Thyroid gland (tissue), 4 donors: ENCODE measurements at places on chromosomes 6 and 20.
A peak's percentile ranks its signal among the peaks of the same experiment; 100 is the strongest.

DNA sequence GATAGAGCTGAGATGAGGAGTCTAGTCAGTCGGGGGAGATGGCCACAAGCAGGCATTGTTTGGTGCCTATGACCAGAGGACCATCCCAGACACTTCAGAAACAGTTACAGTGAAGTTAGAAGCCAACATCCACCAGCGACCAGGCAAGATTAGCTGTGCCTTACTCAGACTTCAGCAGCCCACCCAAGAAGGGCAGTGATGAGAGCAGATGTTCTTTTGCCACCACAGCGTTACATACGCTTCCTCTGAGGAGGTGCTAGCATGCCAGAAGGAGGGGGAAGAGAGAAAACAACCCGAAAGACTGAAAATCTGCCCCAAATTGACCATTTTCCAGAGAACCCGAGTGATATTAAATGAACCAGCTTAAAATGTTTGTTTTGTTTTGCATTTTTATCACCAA, 186.8 kb downstream of the PRL start:
- H3K27me3 ChIP-seq: no peaks in the 10 kb centered on the region
- H3K4me1 ChIP-seq: peaks cover 13% of the 10 kb centered on the region
- no peak overlapping the region for H3K27ac ChIP-seq
- H3K36me3 ChIP-seq: no peaks in the 10 kb centered on the region
- no peak for DNase-seq

DNA sequence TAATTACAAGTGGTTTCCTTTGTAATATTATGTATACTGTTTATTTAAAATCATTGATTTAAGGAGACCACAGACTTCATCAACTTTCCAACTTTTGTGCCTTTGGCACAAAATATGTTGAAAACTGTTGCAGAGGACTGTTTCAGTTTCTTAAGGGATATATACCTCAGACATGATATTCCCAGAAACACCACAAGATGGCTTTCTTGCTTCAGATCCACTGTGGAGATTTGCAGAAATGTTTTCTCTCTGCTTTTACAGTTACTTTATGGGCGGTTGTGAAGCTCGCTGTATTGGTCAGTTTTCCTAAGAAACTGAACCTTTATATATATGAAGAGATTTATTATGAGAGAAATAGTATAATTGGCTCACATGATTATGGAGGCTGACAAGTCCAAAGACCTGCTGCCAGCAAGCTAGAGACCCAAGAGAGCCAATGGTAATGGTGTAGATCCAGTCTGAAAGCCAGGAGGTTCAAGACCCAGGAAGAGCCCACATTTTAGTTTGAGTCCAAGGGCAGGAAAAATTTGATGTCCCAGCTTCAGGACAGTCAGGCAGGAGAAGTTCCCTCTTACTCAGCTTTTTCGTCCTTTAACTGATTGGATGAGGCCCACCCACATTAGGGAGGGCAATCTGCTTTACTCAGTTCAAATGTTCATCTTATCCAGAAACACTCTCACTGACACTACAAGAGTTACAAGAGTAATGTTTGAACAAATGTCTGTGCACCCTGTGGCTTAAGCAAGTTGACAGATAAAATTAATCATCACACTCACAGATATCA, 12.8 kb downstream of the ME1 start:
- H3K36me3 ChIP-seq: no peaks in the 10 kb centered on the region
- no peak for DNase-seq
- no peak overlapping the region for H3K4me3 ChIP-seq

- no peaks in the 10 kb centered on the region for H3K27me3 ChIP-seq
- no peak for DNase-seq
- no peaks in the 10 kb centered on the region for H3K4me1 ChIP-seq
- no peaks in the 10 kb centered on the region for H3K36me3 ChIP-seq
- no peak overlapping the region for H3K4me3 ChIP-seq
- H3K27ac ChIP-seq: no peak overlapping the region
Observed at GRCh38 chr6:46201702-46202101, 30.9 kb upstream of the ENPP5 start.

GRCh38 chr6:84350397-84350796, 123.0 kb upstream of the CEP162 start:
- H3K27ac ChIP-seq: no peak overlapping the region
- H3K4me3 ChIP-seq: no peak overlapping the region
- no peaks in the 10 kb centered on the region for H3K4me1 ChIP-seq
- no peaks in the 10 kb centered on the region for H3K27me3 ChIP-seq
- H3K36me3 ChIP-seq: no peaks in the 10 kb centered on the region

DNA sequence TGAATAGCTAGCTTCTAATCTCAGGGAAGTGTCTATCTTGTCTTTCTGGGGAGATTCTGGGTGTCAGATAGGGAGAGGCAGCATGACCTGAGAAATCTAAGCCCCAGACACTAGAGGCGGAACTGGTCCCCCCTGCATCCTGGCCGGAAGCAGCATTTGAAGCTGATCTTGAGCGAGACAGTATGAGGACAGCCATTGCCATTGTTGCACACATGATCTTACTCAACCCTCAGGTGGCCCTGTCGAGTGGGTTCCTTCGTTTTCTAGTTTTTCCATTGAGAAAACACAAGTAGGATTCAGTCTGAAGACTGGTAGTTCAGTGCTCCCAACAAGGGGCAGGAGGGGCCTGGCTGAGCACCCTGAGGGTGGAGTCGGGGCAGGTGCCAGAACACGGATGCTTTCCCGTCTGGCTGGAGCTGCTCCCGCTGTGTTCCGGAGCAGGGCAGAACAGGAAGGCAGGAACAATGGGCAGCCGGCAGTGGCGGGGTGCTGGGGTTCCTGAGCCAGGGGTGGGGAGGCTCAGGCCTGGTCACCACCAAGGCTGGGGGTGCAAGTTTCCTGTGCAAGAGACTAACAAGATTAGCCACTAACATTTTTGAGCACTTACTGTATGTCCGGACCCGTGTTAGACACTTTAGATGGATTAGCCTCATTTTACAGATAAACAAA, 7.9 kb upstream of the SDCBP2 start:
- peak overlapping the region; percentile 65 for H3K27ac ChIP-seq
- H3K4me1 ChIP-seq: peaks cover 15% of the 10 kb centered on the region
- H3K27me3 ChIP-seq: no peaks in the 10 kb centered on the region
- H3K36me3 ChIP-seq: no peaks in the 10 kb centered on the region
- no peak overlapping the region for H3K4me3 ChIP-seq
- peak; percentile 94 for DNase-seq

- no peaks in the 10 kb centered on the region for H3K27me3 ChIP-seq
- H3K36me3 ChIP-seq: no peaks in the 10 kb centered on the region
- DNase-seq: no peak
- H3K27ac ChIP-seq: no peak overlapping the region
- H3K4me3 ChIP-seq: no peak overlapping the region
Observed at GRCh38 chr6:110296241-110297025, 61.7 kb downstream of the METTL24 start.
